ENCODE measurements at places on chromosomes 3 and 15.

DNA sequence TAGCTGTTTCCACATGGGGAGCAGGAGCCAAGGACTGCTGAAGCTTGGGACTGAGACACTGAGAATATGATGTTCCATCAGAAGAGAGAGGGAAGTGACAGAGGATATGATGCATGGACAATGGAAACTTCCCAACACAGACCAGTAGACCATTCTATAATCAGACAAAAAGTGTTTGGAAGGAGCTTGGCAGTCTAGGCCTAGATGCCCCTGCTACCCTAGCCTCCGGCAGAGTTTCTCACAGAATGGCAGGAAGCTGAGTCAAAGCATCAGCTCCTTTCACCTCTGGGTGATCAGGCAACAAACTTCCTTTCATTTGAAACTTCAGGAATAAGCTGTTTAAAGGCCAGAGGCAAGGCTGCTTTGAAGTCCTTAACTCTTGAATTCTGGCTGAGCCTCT is 222.0 kb downstream of the NEK10 start:
- no peak for DNase-seq

DNA sequence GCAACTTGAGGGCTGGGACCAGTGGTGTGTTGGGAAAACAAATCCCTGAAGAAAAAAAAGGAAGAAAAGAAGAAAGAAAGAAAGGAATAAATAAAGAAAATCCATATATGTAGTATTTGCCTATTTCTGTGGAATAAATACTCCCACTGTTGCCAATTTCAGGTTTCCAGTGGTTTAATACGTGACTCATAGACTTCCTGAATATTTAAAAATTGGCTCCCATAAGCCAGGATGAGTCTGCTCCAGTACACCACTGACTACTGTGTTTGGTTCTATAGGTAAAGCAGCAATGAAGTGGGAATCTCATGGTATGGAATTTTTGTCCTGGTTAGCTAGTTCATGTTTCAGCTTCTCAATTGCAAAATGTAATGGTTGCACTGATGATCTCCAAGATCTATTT is 31.6 kb downstream of the PYDC2 start:
- no peak for DNase-seq

DNA sequence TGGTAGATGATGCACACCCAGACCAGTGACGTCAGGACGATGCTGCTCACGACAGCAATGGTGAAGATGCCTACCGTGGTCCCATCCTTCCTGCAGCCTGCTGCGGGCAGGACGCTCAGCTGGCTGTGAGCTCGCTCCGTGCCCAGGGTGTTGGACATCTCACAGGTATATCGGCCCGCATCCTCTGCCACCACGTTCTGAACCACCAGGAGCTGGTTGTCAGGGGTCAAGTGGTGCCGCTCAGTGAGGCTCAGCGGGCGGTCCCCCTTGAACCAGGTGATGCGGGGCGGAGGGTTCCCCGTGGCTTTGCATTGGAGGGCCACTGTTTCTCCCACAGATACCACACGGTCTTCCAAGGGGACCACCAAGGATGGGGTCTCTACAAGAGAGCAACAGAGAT is 117.8 kb downstream of the LRIG1 start:
- DNase-seq: no peak

DNA sequence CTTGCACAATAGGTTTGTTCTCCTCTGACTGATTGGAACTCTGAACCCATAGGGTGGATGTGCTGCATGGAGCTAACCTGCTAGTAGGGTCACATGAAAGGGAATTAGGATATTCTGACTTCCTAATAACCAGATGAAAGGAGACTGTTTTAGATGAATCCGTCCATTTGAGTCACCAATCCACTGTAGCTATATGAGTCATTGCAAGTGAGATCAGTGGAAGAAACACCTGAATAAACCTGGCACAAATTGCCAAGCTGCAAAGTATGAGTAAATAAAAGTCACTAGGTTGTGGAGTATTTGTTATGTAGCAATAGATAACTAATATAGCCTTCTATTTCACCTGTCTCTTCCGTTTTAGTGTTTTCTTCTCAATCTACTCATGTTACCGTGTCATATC is 584.4 kb downstream of the PDCD6IP start:
- no peak for DNase-seq

- no peak for DNase-seq
Observed at GRCh38 chr15:27396521-27396920, 425.5 kb downstream of the GABRG3 start.

GRCh38 chr3:133506215-133506901 is 67.1 kb upstream of the CDV3 start:
- DNase-seq: no peak

- DNase-seq: no peak
Observed at GRCh38 chr3:122112754-122113153, 57.6 kb downstream of the CD86 start.

- DNase-seq: peak; percentile 67
Observed at GRCh38 chr3:135513106-135514059, 452.1 kb upstream of the PPP2R3A start.

DNA sequence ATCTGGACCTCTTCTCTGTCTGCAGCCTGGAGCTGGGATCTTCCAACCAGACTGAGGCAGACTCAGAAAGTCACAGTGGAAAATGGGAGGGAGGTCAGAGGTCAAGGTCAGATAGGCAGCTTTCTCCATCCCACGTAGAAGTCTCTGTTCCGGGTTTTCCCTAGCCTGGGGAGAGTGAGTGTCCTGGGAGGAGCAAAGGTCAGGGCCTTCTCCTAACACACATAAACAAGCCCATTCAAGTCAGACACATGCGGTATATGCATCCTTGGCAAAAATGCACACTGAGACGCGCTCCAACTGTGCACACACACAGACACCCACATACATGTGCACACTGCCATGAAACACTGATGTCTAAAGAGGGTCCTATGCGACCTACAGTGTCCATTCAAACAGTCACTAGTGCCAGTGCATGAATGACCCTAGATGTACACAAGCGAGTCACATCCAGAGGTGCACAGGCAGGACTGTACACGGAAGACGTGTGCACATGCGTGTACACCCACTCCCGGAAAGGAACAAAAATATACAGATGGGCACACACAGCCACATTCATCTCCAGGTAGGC is 681 bp downstream of the TWF2 start:
- no peak for DNase-seq

DNA sequence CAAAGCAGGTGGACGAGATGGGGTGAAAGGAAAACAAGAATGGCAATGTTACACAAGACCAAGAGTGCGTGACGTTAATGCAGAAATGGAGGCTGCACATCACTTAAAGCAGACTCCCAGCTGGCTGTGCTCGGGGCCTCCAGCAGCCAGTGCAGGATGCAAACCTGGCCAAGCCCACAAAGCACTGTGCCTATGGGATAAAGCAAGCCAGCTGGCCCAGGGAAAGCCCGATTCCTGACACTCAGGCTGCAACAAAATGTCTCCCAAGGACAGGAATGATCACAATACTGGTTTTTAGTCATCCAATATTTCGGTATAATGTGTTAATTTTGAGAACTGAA is 86.2 kb downstream of the SEC22A start:
- DNase-seq: no peak

GRCh38 chr3:53506110-53506762 is 11.8 kb downstream of the CACNA1D start:
- no peak for DNase-seq

GRCh38 chr3:144296808-144297207 is 325.2 kb downstream of the DIPK2A start:
- no peak for DNase-seq

DNA sequence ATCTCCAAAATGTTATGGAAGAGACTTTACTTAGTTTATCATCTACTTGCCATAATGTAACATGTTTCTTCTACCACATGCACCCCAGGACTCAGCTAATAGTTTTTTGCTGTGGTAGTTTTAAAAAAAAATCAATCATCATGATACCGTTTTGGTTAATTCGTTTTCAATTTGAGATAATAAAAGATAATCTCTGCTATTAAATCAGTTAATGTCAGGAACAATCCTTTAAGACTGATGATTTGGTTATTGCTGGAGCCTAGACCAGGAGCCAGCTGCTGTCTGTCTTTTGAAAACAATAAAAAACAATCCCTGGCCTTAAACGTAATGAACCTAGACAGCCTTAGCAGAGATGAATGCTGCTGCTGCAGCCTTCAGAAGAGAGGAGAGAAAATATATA is 403.7 kb downstream of the OXSM start:
- DNase-seq: no peak

- DNase-seq: peak; percentile 46
Observed at GRCh38 chr3:102142379-102143060, 292.3 kb upstream of the ZPLD1 start.

GRCh38 chr15:98753726-98754656 is 105.7 kb downstream of the IGF1R start:
- no peak for DNase-seq

GRCh38 chr3:143035466-143036211 is 34.3 kb downstream of the U2SURP start:
- DNase-seq: peak; percentile 51

- no peak for DNase-seq
Observed at GRCh38 chr15:88538972-88539371, 7.5 kb downstream of the DET1 start.

GRCh38 chr15:51100785-51101489 is 6.2 kb upstream of the TNFAIP8L3 start:
- no peak for DNase-seq

DNA sequence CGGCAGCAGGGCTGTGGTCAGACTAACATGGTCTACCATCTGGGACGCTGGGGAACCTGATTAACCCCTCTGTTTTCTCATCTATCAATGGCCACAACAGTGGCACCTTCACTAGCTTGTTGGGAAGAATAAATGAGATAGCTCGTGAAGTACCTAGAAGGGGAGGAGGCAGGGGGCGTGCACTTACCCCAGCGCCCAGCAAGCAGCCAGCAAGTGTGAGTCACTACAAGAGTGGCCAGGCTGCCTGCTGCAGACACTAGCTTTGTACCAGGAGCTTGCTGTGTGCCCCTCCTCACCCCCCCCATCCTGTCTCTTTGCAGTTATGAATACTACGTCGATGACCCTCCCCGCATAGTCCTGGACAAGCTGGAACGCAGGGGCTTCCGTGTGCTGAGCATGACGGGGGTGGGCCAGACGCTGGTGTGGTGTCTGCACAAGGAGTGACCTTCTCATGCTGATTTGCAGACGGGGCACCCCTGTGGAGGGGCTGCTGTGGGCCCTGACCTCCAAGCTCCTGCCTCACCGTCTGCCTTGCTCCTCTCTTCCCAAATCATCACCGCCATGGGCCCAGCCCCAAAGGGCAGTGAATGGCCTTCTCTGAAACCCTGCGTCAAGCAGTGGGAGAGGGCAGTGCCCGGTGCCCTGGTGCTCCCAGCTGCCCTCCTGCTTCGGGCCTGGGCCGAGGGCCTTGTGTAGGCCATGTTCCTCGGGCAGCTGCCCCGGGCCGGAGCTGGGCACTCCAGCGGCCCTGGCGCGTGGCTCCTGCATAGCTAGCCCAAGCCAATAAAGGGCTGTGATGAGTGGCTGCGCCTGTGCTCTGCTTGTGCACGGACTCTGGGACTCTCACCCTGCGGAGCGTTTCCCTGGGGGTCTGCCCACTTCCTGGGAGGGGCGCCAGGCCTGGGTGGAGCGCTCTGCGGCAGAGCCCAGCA is 2.6 kb upstream of the C15orf62 start:
- DNase-seq: no peak

DNA sequence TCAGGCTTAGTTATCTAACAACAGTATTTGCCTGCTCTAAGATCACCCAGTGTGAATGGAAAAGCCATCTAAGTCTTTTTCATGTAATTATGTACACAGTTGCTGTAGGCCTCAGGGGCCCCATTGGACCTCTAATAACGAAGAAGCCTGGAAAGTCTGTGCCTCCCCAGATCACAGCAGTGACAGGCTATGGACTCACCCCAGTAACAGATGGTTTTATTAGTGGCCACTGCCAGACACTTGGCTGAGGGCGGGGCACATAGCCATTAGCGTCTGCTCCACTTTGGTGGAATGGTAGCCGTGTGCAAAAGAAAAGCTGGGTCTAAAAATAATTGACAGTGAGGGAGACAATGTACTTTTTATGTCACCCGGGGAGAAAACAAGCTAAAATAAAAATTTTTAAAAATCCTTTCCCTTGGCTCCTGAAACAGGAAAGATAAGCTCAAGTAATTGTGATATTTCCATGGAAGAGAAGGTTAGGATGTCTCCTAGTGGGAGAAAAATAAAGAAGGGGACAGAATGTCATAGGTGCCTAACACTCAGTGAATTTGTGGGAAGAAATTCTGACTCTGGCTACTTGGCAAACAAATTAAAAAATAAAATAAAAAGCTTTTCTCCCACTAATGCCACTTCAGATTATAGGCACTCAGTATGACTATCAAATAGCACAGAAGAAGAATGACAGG is 44.3 kb upstream of the ZNF385D start:
- peak; percentile 37 for DNase-seq

DNA sequence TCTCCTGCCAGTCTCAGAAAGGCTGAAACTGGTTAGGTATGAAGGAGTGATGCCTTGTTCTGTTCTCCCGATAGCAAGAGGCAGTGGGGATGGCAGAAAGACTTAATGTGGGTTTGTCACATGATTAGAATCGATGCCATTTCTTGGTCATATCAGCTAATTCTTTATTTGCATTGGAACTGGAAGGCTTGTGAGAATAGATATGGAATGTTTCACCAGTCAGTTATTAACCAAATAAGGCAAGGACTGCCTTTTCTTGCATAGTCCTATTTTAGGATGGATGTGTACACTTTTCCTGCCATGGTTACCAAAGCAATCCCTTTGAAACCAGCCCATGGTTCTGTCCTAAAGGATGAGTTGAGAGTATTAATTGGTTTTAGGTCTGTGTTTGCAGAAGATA is 33.7 kb downstream of the FILIP1L start:
- DNase-seq: no peak

GRCh38 chr3:138625707-138626365 is 17.3 kb downstream of the FAIM start:
- DNase-seq: peak; percentile 64

DNA sequence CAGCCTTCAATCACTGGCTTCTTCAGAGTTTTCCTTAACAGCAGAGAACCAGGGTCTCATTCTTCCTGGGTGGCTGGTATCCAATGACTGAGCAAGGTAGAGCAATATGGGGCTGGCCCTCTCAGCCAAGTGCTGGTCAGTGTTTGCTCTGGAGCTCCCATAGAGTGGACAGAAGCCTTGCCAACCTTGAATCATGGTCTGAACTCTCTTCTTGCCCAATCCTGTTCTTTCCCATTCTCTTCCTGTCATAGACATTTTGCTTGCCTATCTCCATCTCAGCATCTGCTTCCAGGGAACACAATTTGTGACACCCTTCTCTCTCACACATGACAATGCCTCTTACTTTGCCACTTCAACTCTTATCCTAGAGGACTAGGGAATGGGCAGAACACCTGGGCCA is 245.6 kb upstream of the PEX5L start:
- DNase-seq: no peak

DNA sequence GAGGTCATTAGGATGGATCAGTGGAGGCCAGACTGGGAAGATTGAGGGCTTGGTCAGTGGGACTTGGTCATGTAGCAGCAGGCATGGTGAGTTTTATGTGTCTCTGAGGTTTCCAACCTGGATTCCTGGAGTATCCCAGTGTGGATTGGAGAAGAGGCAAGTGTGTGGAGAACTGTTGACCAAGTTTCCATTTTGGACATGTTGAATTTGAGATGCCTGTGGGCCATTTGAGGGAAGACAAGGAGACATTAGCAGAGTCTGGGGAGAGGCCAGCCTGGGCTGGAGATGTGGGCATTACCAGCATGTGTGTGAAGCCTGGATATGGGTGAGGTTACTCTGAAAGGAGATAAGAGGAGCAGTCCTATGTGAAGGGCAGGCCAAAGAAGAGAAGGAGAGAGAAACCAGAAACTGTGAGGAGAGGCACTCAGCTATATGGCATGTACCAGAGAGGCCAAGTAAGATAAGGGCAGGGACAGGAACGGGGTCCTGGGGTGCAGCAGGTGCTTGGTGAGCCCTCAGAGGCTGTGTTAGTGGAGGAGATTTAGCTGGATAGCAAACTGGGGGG is 4.3 kb downstream of the SLC25A38 start:
- no peak for DNase-seq

GRCh38 chr15:85473455-85473854 is 93.1 kb downstream of the AKAP13 start:
- peak; percentile 50 for DNase-seq

Data from LHCN-M2 (cell line).